ENCODE measurements at places on chromosomes 7 and 10.
A peak's percentile ranks its signal among the peaks of the same experiment; 100 is the strongest.

GRCh38 chr7:1598961-1599639 is 29.3 kb upstream of the PSMG3 start:
- DNase-seq = no peak

GRCh38 chr10:15295537-15296325 is 75.4 kb downstream of the FAM171A1 start:
- DNase-seq = no peak

GRCh38 chr7:27249724-27250556 is 7.3 kb downstream of the EVX1 start:
- DNase-seq = no peak

GRCh38 chr7:47188653-47189315 is 393.1 kb downstream of the TNS3 start:
- no peak for DNase-seq

- peak; percentile 71 for DNase-seq
Measured at GRCh38 chr10:119209035-119209735, 1.8 kb downstream of the GRK5 start.
